ENCODE measurements at places on chromosomes 1 and 21.

DNA sequence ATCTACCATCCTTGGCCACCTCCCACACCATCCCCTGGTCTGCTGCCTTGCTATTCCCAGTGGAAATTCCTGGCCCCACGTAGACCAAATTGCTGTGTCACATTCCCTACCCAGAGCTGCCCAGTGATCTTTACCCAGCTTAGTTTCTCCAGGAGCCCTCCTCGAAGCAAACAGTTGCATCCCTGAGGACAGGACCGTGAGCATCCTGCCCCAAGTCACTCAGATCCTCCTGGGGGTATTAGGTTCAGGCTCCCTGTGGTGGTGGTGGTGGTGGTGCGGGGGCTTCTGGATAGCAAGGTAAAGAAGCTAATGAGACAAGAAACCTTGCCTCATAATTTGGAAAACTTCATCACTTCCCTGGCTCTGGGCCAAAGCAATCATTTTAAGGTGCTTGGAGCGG is 58.4 kb upstream of the RBM15 start:
- no peak for DNase-seq

- DNase-seq = peak; percentile 93
Measured at GRCh38 chr1:107669996-107670395, 295.0 kb downstream of the VAV3 start.

- DNase-seq = no peak
Measured at GRCh38 chr1:77991638-77992037, 12.8 kb upstream of the FUBP1 start.

DNA sequence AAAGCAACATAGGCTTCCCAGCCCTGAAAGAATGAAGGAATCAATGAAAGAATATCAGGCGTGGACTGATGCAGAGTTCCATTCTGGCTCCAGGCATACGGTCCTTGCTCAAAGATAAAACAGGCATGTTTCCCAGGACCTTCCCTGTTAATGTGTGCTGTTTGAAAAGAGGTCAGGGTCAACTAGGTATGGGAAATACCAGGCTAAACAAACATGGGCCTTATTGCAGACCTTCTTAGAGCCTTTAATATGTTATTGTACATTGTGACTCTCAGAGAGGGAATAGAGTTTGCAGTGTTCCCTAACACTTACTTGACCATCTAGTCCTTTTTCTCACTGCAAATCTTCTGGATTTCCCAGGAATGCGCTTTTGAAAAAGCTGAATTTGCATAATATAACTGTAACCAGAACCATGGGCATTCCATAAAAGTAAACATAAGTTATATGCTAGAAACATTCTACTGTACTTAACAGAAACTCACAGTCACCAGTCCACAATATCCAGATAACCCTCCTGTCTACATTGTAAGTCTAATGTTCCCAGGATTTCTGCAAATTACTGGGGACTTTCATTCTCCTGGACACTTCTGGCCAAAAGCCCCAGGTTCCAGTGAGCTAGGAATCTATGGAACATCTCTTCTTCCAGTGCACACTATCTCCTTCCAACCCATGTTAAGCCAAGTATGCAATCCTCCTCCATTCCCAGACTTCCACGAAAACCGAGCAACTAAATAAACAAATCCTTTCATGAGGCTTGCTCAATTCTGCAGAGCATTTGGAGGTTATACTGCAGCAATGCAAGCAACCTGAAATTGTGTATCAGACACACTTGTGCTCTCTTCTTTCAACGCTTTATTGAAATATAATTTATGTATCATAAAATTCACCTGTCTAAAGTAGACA is 486.6 kb downstream of the SETD4 start:
- no peak for DNase-seq

Data from H4 (cell line).